T-helper 17 cell (primary cell): ENCODE measurements at places on chromosomes 1 and 21. TPM values are rescaled to one million over a fixed set of nuclear protein-coding genes. Genes with fewer than 3 reads are reported as not detected.

CD52 gene
- total RNA-seq: 1,152 TPM

OR2L5 gene
- total RNA-seq: not detected

DNA sequence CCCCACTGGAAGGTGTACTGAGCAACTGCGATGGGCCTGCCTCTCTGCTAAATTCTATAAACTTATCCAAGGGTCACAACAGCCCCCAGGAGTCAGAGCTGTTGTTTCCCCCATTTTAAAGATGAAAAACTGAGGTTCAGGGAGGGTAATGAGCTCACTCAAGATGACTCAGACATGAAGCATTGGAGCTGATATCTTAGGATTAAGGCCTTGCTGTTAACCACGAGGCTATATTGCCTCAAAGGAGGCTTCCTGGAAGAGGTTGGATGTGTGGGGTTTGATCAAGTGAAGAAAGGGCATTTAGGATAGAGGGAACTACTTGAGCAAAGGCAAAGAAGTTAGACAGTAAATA, 6.7 kb downstream of the LDLRAP1 start:
- H3K27ac ChIP-seq: peak overlapping the region; percentile 87
- no peak for DNase-seq
- H3K4me1 ChIP-seq: peaks cover 73% of the 10 kb centered on the region
- no peaks in the 10 kb centered on the region for H3K36me3 ChIP-seq
- peak overlapping the region; percentile 86 for H3K4me3 ChIP-seq
- H3K27me3 ChIP-seq: no peaks in the 10 kb centered on the region

DNA sequence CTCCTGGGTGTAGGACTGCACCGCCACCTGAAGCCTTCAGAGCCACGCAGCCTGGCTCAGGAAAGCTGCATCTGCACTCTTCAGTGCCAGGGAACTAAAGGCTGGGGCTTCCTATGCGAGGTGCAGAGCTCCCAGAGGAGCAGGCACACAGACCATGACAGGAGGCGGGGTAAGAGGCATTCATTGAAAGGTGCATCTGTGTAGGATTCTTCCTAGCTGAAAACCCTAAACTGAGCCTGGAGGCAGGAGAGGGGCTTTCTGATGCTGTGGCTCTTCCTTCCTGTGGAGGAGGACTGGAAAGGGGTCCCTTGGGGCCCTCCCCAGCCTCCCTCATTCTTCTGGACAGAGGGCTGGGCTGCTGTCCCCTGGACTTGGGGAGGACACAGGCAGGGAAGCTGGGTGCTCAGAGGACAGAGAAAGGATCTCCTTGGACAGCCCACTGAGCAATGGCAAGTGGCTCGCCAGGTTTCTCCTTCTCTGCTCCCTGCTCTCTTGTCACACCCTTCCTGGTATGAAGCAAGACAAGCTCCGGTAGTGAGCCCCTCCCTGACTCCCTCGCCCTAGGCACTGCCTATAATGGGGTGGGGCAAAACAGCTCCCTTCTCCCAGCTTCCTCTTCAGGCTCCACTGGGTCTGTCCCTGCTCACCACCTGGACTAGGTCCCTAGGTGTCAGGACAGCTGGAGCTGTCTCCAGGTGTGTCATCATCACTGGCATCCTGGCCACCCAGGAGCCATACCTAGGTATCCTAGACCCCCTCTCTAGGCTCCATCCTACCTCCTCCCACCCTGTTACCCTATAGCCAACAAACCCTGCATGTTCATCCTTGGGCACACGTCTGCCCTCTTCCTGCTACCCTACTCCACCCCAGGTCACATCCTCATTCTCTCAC, 20.0 kb downstream of the S100A6 start:
- H3K36me3 ChIP-seq: no peaks in the 10 kb centered on the region
- peaks cover 18% of the 10 kb centered on the region for H3K4me1 ChIP-seq
- H3K27me3 ChIP-seq: no peaks in the 10 kb centered on the region
- H3K4me3 ChIP-seq: peak overlapping the region; percentile 57

DNA sequence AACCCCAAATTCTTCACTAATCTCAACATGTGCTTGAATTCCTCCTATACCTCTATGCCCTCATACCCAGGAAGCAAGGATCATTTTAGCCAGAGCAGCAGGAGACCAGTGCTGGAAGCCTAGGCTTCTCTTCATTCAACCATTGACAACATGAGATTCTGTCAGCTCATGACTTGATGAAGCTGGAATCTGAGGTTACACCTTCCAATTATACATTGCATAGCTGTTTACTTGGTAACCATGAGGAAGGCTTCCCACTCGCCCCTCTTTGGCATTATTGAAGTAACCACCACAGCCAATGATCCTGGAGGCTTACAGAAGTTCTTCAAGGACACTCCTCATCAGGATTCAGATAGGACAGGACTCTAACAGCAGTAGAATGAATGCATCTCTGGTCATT, 160.3 kb downstream of the TPR start:
- H3K36me3 ChIP-seq: no peaks in the 10 kb centered on the region
- no peak for DNase-seq
- peaks cover 22% of the 10 kb centered on the region for H3K27me3 ChIP-seq
- no peak overlapping the region for H3K27ac ChIP-seq
- H3K4me1 ChIP-seq: no peaks in the 10 kb centered on the region

DNA sequence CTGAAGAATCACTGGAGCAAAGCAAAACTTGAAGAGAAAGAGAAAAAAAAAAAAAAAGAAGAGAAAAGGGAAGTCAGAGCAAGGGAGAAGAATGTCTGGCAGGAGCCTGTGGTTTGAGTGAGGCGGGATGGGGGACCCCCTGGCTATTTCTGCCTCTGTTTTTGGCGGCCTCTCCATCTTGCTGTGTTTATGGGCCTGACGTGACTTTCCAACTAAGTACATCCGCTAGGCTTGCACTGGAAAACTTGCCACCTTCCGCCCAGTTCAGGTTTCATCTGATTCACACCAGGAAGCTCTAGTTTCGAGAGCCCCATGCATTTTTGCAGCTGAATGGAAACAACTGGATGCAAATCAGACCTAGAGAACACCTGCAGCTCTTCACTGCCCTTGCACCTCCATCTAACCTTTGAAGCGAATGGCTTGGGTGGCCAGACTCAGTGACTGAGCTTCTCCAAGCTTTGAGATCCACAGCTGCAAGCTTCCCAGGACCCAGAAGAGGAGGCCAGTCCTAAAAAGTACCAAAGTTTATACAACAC, 28.0 kb downstream of the TBX15 start:
- no peaks in the 10 kb centered on the region for H3K4me1 ChIP-seq
- H3K36me3 ChIP-seq: no peaks in the 10 kb centered on the region
- H3K4me3 ChIP-seq: no peak overlapping the region
- H3K27me3 ChIP-seq: peaks cover 14% of the 10 kb centered on the region
- H3K27ac ChIP-seq: no peak overlapping the region

DNA sequence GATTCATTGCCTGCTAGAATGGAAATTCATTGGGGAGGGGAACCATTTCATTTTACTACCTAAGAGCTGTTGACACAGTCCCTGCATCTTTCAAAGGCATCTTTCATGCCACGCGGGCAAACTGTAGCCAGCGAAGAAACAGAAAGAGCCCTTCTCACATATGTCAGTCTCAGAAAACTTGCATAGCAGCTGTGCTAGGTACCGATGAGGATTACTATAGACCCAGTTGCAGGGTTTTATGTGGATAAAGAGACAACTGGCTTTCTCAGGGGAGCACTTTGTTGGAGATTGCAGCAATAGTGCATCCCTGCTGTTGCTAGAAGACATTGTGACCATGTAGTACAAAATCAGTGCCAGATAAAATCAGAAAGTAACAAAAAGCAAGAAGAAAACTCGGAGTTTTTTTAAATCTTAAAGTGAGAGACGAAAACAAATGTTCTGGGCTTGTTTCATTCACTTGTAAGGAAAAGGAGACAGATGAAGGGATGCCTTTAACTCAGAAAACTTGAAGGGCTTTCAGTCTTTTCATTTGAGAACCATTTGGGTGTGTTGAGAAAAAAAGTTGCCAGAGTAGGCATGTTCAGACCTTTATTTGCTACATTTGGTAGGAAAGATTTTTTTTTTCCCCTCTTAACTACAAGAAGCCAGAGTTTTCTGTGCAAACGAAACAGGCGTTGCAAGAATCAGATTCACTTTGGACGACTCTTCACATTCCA, 804.1 kb downstream of the USP25 start:
- no peak overlapping the region for H3K4me3 ChIP-seq
- H3K27ac ChIP-seq: no peak overlapping the region
- H3K27me3 ChIP-seq: no peaks in the 10 kb centered on the region
- H3K36me3 ChIP-seq: no peaks in the 10 kb centered on the region

- no peaks in the 10 kb centered on the region for H3K36me3 ChIP-seq
- H3K27me3 ChIP-seq: peaks cover 14% of the 10 kb centered on the region
- peak; percentile 3 for DNase-seq
- H3K4me3 ChIP-seq: no peak overlapping the region
- H3K27ac ChIP-seq: no peak overlapping the region
These were observed 2.6 kb upstream of the TTC34 start for GRCh38 chr1:2803931-2804627.

- DNase-seq: no peak
- H3K36me3 ChIP-seq: peaks cover 7% of the 10 kb centered on the region
- H3K27me3 ChIP-seq: no peaks in the 10 kb centered on the region
- H3K27ac ChIP-seq: no peak overlapping the region
These were observed 35.7 kb downstream of the TOR1AIP1 start for GRCh38 chr1:179917601-179918429.
